ENCODE measurements at places on chromosomes 5 and 9.

GRCh38 chr9:132673355-132673754 lies 3.1 kb downstream of the GTF3C4 start:
- no peak for DNase-seq

DNA sequence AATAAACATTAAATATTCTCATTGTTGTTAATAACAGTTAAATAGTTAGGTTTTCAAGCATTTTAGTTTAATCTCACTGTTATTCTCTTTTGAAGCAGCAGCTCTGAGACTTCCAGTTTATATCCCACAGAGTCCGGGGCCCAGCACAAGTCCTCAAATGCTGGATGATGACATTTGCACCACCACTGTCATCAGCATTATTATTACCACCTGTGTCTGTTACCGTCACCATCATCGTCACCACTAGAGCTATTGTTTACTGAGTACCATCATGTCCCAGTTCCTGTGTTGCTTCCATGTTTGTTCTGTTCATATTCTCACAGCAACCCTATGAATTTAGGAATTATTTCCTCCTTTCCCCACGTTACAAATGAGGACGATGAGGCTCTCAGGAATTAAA lies 169.2 kb upstream of the NR3C1 start:
- no peak for DNase-seq

DNA sequence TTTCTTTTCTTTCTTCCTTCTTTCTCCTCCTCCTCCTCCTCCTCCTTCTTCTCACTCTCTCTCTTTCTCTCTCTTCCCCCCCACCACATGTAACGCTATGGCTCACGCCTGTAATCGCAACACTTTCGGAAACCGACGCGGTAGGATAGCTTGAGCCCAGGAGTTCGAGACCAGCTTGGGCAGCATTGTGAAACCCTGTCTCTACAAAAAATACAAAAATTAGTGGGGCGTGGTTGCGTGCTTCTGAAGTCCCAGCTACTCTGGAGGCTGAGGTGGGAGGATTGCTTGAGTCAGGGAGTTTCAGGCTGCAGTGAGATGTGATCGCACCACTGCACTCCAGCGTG lies 736 bp upstream of the GLDC start:
- DNase-seq, result no peak

DNA sequence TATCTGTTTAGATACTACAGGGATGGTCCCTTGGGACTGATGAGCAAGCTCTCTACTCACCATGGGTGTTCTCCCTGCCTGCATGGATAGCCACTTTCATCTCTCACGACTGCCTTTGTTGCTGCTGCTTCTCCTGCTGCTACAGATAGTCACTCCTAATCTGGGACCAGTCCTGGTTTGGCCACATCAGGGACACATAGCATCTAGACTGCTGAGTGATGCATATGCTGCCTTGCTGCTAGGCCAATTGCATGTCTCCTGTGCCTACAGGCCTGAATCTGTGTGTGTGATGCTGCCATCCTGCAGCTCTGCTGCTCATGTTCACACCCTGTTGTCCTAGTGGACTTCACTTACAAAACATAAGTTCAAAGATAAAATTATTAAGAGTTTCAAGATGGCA lies 297.1 kb downstream of the HCN1 start:
- DNase-seq, result no peak

DNA sequence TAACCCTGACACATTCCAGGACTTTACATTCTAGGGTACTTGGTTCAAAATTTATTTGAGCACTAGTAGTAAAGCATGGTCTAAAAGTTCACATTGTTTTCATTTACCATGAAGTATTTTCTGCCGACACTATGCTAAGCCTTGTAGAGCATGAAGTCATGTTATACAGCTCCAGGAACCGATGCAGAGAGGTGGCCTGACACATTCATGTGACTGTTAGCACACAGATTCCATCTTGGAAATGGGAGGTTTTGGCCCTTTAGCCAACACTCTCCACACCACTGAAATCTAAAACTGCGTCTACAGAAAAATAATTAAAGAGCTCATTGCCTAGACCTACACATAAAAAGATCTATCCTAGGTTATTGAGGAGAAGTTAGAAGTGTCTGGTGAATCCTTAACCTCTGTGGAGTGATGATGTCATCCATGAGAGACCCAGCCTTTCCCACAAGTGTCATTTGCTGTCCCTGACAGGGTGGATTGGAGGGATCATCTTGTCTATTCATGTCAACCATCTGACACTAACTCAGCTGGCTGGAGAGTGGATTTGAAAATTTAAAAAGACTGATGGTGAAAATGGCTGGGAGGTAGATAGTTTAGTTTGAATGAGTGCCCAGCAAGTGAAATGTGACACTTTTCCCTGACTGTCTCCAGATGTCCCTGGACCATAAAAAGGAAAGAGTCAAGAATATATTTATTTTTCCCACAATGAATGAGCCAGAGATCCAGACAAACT lies 1.3 kb downstream of the RANBP3L start:
- DNase-seq, result no peak

- DNase-seq, result no peak
Observed at GRCh38 chr9:91258451-91258850, 103.3 kb downstream of the AUH start.

DNA sequence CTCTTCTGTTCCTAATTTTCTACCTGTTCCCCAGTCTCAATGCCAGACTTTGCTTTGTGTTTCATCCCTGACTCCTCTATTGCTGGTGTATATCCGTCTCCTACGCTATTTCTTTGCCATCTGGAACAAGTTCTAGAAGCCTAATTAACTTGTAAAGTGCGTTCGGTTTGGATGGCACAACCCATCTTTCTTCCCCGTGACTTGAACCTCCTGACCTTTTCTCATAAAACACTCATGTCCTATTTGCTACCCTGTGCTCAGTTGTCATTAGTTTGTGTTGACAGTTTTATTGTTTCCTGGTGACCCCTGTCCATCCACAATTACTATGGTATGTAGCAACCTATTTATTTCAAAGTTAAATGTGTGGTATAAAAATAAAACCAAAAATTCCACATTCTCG lies 323.5 kb downstream of the TLE4 start:
- DNase-seq, result no peak

- DNase-seq, result no peak
Observed at GRCh38 chr9:4670591-4670990, 4.3 kb upstream of the SPATA6L start.

DNA sequence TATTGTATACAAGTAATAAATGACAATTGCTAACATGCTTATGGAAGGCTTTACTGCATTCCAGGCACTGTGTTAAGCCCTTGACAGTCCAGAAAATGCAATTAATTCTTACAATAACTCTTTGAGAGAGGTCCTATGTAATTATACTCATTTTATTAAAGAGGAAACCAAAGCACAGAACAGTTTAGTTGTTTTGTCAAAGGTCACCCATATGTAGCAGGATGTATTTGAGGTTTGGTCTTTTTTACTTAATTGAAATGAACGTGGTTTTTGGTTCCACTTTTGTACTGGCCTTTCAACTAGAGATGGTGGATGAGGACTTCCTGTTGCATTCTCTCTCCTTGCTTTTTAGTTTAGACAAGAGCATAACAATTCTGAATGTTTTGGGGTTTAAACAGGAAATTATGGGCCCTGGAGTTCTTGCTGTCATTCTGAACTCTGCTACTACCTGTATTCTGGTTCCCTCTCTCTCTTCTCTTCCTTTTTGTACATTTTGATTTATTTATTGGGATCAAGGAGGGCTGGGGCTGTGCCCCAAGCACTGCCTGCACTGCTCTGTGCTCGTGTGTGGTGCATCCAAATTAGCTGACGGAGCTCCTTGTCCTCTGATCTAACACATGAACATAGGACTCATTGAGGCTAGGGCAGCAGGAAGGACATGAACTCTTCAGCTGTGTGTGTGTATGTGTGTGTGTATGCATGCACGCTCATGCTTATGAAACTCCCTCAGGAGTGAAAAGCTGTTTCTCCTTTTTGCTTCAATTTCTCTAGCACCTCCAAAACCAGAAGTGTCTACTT lies 47.4 kb downstream of the SLC28A3 start:
- DNase-seq, result no peak

- no peak for DNase-seq
Observed at GRCh38 chr9:135592625-135593024, 31.1 kb downstream of the PAEP start.

DNA sequence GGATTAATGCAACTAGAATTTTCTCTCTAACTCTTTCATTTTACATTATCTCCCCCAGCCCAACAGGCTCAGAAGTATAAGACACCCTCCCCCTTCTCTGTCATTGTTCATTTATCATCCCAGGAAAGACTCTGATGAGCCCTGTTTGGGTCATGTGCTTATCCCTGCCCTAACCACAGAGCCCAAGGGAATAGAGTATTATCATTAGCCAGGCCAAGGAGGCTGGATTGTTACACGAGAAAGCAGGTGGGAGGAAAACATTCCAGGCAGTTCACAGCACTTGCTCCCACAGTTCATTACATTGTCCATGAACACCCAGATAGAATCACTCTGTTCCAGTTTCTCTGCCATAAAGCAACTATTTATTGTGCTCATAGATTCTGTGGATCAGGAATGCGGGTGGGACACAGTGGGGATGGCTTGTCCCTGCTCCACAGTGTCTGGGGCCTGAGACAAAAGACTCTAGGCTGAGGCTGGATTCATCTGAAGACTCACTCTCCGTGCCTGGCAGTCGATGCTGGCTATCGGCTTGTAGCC lies 59.5 kb upstream of the TMEM215 start:
- DNase-seq, result peak; percentile 9

DNA sequence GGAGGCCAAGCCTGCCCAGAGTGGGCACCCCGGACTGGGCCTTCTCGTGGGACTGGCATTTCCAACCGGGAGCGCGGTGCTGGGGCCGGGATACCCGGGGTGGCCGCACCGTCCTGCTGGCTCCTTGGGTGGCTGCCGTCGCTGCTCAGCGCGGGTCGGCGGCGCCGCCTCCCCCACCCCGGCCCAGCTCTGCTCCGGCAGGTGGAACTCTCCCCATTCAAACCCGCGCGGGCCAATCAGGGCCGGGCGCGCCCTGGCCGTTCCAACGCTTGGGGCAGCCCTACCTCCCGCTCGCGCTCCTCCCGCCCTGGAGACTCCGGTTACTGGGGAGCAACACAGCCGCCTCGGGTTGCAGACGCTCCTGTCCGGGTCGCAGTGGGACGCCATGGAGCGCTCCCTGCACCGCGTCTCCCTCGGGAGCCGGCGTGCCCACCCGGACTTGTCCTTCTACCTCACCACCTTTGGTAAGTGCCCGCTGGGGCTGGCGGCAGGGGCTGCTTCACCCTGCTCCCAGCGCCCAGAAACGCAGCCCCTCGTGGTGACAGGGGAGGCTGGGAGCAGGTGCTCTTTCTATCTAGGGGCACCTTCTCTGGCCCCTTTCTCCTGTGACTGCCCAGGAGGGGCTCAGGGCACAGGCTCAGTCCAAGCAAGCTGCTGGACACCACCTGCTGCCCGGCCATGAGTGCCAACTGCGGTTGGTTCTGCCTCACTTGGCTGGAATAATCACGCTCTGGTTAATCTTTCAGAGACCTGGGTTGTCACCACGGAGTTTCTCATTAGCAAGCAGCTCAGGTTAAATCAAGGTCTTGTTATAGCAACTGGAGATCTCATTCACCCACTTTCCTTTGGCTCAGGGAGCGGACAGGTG lies at the start of gene RGS3:
TSS of gene RGS3 (plus strand) at position 310 of the 868 bp plus-strand sequence. CDS start at position 386, 76 bp downstream.
- DNase-seq, result peak; percentile 72

GRCh38 chr9:106023455-106023854 lies 329.1 kb downstream of the TMEM38B start:
- DNase-seq, result no peak

GRCh38 chr5:164597293-164597900 lies 1092.0 kb downstream of the MAT2B start:
- DNase-seq, result no peak

DNA sequence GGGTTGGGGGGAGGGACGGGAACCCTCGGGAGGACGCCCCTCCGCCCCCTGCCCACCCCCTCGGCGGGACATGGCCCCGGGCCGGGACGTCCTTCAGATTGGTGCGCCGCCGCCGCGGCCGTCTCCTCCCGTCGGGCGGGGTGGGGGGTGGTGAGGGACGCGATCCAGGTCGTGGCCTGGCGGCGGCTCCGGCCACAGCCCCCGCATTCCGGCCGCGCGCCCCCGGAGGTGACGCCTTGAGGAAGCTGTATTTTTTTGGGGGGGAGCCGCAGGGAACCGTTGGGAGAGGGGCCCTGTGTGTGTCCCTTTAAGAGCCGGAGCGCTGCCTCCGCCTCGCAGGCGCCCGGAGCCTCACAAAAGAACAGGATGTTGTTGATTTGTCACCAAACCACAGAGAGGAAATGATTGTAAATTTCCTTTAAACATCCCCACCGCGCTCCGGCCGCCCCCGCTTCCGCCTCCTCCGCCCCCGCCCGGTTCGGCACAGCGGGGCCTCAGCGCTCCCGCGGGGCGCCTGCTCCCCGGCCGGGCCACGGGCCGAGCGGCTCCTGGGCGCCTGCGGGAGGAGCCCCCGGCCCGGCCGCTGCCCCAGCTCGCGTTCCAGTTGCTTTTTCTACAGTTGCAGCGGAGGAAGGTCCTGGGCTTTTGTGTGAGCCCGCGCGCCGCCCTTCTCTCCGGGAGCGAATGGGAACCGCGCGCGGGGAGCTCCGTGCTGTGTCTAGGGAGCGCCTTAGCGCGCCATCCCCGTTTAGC lies 32.1 kb upstream of the SPRY4 start:
- DNase-seq, result peak; percentile 69

GRCh38 chr9:21871256-21871975 lies 69.0 kb downstream of the MTAP start:
- no peak for DNase-seq

- no peak for DNase-seq
Observed at GRCh38 chr9:79637177-79637925, 65.6 kb downstream of the TLE4 start.

DNA sequence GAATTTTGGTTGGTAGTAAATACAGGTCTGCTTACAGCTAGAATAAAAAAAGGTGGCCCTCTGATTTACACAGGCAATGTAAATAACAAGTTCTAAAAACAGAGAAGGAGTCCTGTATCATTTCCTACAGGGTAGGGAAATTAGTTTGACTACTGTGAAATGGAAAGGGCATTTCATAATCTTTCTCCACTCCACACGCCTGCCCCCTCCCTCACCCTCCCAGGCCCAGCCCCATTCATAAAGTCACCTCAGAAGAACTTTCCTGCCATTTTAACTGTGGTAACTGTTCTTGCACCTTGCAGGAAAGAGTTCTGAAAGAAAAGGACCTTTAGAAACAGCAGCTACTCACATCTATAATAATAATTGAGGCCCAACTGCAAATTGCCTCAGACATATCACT lies 69.7 kb downstream of the MEF2C start:
- no peak for DNase-seq

DNA sequence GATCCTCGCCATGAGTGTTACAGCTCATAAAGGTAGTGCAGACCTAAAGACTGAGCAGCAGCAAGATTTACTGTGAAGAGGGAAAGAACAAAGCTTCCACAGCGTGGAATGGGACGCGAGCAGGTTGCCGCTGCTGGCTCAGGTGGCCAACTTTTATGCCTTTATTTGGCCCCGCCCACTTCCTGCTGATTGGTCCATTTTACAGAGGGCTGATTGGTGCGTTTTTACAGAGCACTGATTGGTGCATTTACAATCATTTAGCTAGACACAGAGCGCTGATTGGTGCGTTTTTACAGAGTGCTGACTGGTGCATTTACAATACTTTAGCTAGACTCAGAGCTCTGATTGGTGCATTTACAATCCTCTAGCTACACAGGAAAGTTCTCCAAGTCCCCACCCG lies 13.9 kb downstream of the PLK2 start:
- no peak for DNase-seq

GRCh38 chr9:91131433-91131839 lies 230.3 kb downstream of the AUH start:
- DNase-seq, result no peak
